ENCODE measurements at places on chromosomes 6 and 20.

GRCh38 chr20:17888044-17888443 is 80.5 kb downstream of the SNX5 start:
- DNase-seq, result no peak
- no peak overlapping the region for H3K27ac ChIP-seq
- H3K27me3 ChIP-seq, result no peaks in the 10 kb centered on the region
- no peak overlapping the region for H3K4me3 ChIP-seq

DNA sequence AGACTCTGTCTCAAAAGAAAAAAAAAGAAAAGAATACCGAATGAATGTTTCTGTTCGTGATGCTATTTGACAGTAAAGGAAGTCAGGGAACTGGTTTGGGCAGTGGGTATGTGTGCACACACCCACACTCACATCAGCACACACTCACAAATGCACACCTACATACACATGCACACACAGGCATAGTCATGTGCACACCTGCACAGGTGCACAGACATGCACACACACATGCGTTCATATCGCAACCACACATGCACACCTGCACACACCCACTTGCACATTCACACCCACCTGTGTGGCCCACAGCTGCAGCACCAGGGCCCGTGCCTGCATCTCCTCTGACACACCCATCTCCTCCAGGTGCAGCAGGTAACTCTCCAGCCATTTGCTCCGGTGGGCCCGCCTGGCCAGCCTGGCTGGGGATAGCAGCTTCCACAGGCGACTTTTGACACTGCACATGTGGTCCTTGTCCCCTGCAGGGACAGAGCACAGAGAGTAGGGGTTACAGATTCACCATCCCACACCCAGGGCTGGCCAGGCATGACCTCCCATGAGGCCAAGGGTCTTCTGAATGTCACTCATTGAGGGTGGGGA is 41.4 kb upstream of the KCNB1 start:
- H3K27ac ChIP-seq, result no peak overlapping the region
- no peak overlapping the region for H3K4me3 ChIP-seq
- no peak for DNase-seq
- H3K4me1 ChIP-seq, result no peaks in the 10 kb centered on the region

GRCh38 chr20:10673176-10673841 is 490 bp downstream of the JAG1 start:
- H3K4me3 ChIP-seq, result peak overlapping the region; percentile 98
- peak overlapping the region; percentile 98 for H3K27ac ChIP-seq
- peaks cover 40% of the 10 kb centered on the region for H3K4me1 ChIP-seq

DNA sequence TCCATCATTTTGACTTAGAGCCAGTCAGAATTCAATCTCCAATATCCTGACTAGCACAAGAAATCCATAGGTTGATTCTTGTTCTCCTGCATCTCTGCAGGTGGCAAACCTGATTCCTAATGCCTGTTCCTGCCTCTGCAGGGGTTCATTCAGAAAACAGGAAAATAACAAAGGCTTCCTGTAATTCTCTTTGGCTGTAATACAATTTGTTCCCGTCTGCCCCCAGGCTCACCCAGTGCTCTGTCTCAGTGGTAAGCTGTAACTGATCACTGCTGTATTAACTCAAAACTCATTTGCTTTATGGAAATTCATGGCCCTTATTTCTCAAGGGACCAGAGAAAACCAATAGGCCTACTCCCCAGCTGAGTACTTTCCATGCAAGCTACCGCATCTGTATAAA is 88.6 kb downstream of the OPRM1 start:
- H3K4me3 ChIP-seq, result no peak overlapping the region
- H3K36me3 ChIP-seq, result no peaks in the 10 kb centered on the region
- DNase-seq, result no peak
- no peaks in the 10 kb centered on the region for H3K4me1 ChIP-seq
- H3K27me3 ChIP-seq, result peaks cover 11% of the 10 kb centered on the region

DNA sequence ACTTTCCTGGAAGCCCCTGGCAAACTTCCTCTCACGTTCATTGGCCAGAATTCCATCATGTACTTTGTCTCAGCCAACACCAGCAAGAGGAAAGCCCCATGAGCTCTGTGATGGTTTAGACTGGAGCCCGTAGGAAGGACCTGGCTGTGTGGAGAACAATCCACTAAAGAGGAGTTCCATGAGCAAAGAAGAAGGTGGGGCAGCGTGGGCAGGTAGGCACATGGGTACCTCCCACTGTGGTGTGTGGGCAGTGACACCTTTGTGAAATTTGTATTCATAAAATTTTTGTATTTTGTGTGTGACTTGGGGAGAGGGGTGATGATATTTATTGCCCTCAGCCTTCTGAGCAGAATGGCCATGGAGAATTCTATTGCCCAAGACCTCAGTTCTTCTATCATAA is 89.5 kb upstream of the SCP2D1 start:
- peaks cover 5% of the 10 kb centered on the region for H3K36me3 ChIP-seq
- DNase-seq, result no peak
- no peaks in the 10 kb centered on the region for H3K27me3 ChIP-seq
- H3K4me3 ChIP-seq, result no peak overlapping the region
- no peak overlapping the region for H3K27ac ChIP-seq
